Stimulated activated naive CD4-positive, alpha-beta T cell treated with Interleukin-2 at 50 U/mL for 16 hours (primary cell): ENCODE measurements at places on chromosomes 7 and 10.

DNA sequence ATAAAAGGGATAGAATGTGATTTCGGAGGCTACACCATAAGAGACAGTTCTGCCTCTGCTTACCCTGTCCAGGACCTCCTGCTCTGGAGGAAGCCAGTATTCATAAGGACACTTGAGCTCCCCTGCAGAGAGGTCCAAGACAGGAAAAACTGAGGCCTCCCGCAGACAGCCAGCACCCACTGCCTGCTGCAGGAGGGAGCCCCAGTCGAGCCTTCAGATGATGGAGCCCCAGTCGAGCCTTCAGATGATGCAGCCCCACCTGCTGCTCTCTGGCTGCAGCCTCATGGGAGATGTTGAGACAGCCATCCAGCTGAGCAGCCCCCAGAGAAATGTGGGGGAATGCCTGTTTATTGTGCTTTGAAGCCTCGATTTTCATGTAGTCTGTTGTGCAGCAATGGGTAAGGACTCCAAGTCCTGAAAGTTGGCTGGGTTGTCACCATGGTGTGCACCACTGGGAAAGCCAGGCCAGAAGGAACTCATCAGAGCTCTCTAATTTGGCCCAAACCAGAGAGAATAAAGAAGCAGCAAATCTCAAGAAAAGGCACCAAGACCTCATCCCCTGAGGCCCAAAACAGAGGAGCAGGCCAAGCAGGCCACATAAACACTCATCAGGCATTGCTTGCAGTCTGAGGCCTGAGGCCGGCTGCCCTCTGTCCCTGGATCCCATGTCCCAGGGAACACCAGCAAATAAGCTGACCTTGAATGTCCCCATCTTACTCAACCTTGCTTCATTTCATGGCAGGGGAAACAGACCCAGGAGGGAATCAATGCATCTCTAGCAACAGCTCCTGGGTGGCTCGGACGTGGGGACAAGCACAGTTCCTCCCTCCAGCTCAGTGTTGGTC is 30.9 kb downstream of the CALML5 start:
- no peak for DNase-seq

DNA sequence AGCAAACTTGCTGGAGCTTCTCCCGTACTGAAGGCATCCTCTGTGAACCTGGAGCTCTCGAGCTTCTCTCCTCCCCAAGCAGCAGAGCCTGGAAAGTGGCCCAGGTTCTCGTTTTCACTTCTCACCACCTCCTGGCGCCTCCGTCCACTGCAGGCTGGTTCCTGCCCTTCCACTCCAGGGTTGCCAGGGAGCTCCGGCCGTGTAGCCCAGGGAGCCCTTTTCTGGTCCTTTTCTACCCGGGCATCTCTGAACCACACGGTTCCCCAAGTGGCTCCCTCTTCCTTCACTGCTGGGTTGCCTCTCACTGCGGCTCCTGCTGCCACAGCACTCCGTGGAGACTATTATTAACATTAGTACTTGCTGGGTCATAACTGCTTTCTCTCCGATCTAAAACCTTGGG is 208.6 kb upstream of the PPP2R2D start:
- DNase-seq, result no peak

GRCh38 chr10:60236869-60237524 is 152.7 kb downstream of the ANK3 start:
- DNase-seq, result no peak

DNA sequence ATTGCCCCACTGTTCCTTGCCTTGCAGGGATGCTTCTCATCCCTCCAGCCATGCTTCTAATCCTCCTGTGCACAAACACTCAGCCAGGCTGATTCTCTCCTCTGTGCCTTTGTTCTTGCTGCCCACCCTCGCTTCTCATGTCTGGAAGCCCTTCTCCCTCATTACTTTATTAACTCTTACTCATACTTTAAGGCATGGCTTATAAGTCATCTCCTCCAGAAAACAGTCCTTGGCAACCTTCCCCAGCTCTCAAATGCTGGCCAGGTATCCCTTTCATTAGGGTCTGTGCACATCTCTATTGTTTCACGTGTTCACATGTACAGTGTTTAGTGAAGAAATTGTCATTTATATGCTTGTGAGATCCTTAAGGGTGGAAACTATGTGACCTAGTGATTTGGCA is 62.9 kb downstream of the ITGB8 start:
- no peak for DNase-seq

GRCh38 chr7:105707967-105708762 is 126.9 kb upstream of the EFCAB10 start:
- no peak for DNase-seq

- DNase-seq, result no peak
These were observed 177.7 kb downstream of the PRKCQ start for GRCh38 chr10:6402349-6402709.

DNA sequence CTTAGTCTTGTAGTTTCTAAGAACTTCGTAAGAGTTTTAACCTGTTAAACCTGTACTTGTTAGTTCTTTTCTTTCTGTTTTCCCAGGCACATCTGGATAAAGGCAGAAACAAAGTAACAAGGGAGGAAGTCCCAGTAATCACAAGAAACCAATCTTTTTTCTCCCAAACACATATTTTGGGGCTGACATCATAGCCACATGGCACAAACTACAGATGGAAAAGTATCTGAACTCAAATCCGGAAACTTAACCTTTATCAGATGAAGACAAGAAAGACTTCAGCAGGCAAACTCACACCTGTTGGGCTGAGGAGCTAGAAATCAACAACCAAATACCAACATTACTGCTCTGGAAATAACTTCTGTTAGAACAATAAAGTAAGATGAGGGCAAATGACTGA is 67.1 kb downstream of the CUBN start:
- DNase-seq, result no peak

DNA sequence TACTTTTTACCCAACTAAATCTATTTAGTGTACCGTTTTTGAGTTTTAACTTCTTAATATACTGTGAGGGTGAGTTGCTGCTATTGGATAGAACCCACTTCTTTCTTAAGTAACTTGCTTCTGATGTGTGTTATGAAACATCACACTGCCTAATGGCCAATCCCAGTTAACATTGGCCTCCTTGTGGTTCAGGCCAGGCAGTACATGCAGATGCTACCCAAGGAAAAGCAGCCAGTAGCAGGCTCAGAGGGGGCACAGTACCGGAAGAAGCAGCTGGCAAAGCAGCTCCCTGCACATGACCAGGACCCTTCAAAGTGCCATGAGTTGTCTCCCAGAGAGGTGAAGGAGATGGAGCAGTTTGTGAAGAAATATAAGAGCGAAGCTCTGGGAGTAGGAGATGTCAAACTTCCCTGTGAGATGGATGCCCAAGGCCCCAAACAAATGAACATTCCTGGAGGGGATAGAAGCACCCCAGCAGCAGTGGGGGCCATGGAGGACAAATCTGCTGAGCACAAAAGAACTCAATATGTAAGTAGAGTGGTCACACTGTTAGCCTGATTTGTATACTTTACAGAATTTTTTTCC is 39.7 kb downstream of the TES start:
- no peak for DNase-seq
